Natural killer cell treated with Interleukin-12 subunit alpha and Interleukin-12 subunit beta and Interleukin-15 and Interleukin-18, amount 100 ng/mL, for 72 hours (primary cell): ENCODE measurements at places on chromosomes 13 and 19. TPM values are rescaled to one million over a fixed set of nuclear protein-coding genes. Genes with fewer than 3 reads are reported as not detected.

GRCh38 chr19:29247051-29247450 is 34.1 kb upstream of the UQCRFS1 start:
- no peak overlapping the region for H3K27ac ChIP-seq
- DNase-seq = no peak
- H3K36me3 ChIP-seq = no peaks in the 10 kb centered on the region

DNA sequence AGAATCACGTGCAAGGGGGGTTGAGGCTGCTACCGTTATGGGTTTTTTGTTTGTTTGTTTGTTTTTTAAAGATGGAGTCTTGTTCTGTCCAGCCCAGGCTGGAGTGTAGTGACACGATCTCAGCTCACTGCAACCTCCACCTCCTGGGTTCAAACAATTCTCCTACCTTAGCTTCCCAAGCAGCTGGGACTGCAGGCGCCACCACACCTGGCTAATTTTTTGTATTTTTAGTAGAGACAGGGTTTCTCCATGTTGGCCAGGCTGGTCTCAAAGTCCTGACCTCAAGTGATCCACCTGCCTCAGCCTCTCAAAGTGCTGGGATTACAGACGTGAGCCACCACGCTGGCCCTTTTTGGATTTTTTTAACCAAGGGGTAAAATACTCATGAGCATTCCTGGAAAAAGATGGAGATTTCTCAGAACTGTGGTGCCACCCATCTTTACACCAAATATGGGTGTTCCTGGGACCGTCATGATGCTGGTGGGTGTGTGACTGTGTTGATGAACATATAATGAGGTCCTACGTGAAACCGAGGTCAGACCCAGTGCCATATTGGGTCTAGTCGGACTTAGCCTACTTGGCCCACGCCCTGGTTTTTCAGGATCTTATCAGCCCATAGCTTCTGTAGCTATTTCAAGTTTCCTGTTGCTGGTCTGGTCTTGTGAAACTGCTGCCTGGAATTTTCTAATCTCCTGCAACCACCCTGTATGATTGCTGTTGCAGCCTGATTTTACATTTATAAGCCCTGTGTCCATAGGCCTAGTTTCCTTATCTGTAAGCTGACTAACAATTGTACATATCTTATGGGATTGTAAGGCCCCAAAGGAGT is 6.2 kb downstream of the PPP1R15A start:
- H3K4me1 ChIP-seq = peaks cover 36% of the 10 kb centered on the region
- peak overlapping the region; percentile 47 for H3K4me3 ChIP-seq
- no peaks in the 10 kb centered on the region for H3K27me3 ChIP-seq
- H3K36me3 ChIP-seq = peaks cover 28% of the 10 kb centered on the region

- peaks cover 28% of the 10 kb centered on the region for H3K27me3 ChIP-seq
- no peak for DNase-seq
- peak overlapping the region; percentile 34 for H3K4me3 ChIP-seq
- no peaks in the 10 kb centered on the region for H3K36me3 ChIP-seq
- H3K4me1 ChIP-seq = peaks cover 7% of the 10 kb centered on the region
These were observed 10.4 kb upstream of the ENOX1 start for GRCh38 chr13:43797159-43797558.

GRCh38 chr19:525857-526419 is 5.6 kb upstream of the CDC34 start:
- no peak for DNase-seq
- no peaks in the 10 kb centered on the region for H3K36me3 ChIP-seq
- no peak overlapping the region for H3K4me3 ChIP-seq
- no peaks in the 10 kb centered on the region for H3K4me1 ChIP-seq
- no peaks in the 10 kb centered on the region for H3K27me3 ChIP-seq

DNA sequence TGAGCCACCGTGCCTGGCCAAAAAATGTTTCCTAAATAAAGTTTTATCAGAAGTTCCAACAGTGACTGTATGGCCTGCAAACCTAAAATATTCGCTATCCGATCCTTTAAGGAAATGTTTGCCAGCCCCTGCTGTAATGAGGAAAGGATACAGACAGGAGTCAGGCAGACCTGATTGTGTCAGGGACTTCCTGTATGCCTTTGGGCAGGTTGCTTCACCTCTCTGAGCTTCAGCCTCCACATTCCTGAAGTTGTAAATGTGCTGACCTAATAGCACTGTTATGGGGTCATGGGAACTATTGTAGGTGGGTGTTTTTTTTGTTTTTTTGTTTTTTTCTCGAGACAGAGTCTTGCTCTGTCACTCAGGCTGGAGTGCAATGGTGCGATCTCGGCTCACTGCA is 6.2 kb downstream of the ABHD8 start:
- H3K27ac ChIP-seq = no peak overlapping the region
- DNase-seq = no peak
- H3K4me1 ChIP-seq = peaks cover 7% of the 10 kb centered on the region
- no peaks in the 10 kb centered on the region for H3K36me3 ChIP-seq

DNA sequence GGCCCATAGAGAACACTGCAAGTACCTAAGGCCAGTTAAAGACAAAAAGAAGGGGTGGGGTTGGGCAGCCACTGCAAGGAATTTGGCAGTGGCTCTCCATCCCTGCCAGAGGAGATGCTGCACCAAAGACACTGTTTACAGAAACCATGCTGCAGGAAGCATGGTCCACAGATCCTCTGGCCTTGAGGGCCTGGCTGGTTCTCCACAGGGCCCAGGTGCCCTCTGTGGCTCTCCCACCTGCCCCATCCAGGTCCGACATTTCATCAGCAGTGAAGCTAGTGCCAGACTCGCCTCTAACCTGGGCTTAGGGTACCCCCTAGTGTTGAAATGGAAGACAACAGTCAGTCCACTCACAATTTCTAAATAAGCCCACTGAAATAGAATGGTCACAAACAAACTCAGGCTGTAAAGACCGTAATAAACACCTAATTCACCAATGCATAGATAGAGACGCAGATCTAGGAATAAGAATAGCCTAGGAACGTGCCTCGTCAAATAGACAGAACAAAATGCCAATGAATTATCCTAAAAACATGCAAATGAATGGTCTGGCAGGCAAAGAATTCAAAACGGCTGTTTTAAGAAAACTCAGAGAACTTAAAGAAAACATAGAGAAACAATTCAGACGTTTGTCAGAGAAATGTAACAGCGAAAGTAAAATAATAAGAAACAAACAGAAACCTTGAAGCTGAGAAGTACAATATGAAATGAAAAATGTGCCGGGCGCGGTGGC is 23.3 kb downstream of the LYPD4 start:
- no peak overlapping the region for H3K4me3 ChIP-seq
- H3K27ac ChIP-seq = no peak overlapping the region
- H3K36me3 ChIP-seq = no peaks in the 10 kb centered on the region
- no peaks in the 10 kb centered on the region for H3K4me1 ChIP-seq
- peak; percentile 26 for DNase-seq

GRCh38 chr13:46146898-46147297 is 35.1 kb downstream of the LCP1 start:
- peaks cover 57% of the 10 kb centered on the region for H3K36me3 ChIP-seq
- no peak for DNase-seq
- peaks cover 29% of the 10 kb centered on the region for H3K4me1 ChIP-seq
- no peak overlapping the region for H3K4me3 ChIP-seq
- H3K27ac ChIP-seq = peak overlapping the region; percentile 5
- no peaks in the 10 kb centered on the region for H3K27me3 ChIP-seq

- H3K36me3 ChIP-seq = no peaks in the 10 kb centered on the region
- H3K4me3 ChIP-seq = no peak overlapping the region
- DNase-seq = no peak
- H3K27ac ChIP-seq = no peak overlapping the region
- H3K27me3 ChIP-seq = no peaks in the 10 kb centered on the region
These were observed 24.3 kb downstream of the PEPD start for GRCh38 chr19:33497131-33497777.

DNA sequence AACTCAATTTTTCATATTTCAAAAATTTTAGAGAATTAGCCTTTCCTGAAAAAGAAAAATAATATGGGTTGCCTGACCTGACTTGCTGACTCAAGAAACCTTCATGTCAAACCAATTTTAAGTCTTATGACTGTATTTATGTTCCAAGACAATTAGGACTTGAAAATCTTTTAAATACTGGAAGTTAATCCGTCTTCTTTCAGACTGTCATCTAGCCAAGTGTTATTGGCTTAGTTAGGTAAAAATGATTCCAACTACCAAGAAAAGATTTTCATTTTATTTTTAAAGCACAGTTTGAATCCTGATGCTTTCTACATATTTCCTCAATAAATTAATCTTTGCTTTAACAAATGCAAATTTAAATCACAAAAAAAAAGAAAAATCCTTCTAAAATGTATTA is 337.6 kb downstream of the SLITRK6 start:
- no peak overlapping the region for H3K27ac ChIP-seq
- no peaks in the 10 kb centered on the region for H3K4me1 ChIP-seq
- H3K4me3 ChIP-seq = no peak overlapping the region
- DNase-seq = no peak
- H3K27me3 ChIP-seq = no peaks in the 10 kb centered on the region

GRCh38 chr13:27536361-27537101 is 83.8 kb downstream of the LNX2 start:
- no peak overlapping the region for H3K4me3 ChIP-seq
- H3K4me1 ChIP-seq = peaks cover 10% of the 10 kb centered on the region
- no peaks in the 10 kb centered on the region for H3K27me3 ChIP-seq
- H3K36me3 ChIP-seq = no peaks in the 10 kb centered on the region
- H3K27ac ChIP-seq = no peak overlapping the region

- no peak overlapping the region for H3K27ac ChIP-seq
- no peak for DNase-seq
- H3K36me3 ChIP-seq = no peaks in the 10 kb centered on the region
- no peaks in the 10 kb centered on the region for H3K4me1 ChIP-seq
- H3K4me3 ChIP-seq = no peak overlapping the region
These were observed 15.7 kb upstream of the IGFL4 start for GRCh38 chr19:46056536-46056935.

GRCh38 chr13:73633817-73634460 is 500.3 kb downstream of the KLF12 start:
- H3K4me3 ChIP-seq = no peak overlapping the region
- DNase-seq = no peak
- H3K27me3 ChIP-seq = peaks cover 4% of the 10 kb centered on the region
- no peak overlapping the region for H3K27ac ChIP-seq

GRCh38 chr13:70249332-70250064 is 141.2 kb upstream of the KLHL1 start:
- no peak overlapping the region for H3K4me3 ChIP-seq
- H3K36me3 ChIP-seq = peaks cover 18% of the 10 kb centered on the region
- no peaks in the 10 kb centered on the region for H3K4me1 ChIP-seq
- H3K27me3 ChIP-seq = no peaks in the 10 kb centered on the region
- DNase-seq = no peak

DNA sequence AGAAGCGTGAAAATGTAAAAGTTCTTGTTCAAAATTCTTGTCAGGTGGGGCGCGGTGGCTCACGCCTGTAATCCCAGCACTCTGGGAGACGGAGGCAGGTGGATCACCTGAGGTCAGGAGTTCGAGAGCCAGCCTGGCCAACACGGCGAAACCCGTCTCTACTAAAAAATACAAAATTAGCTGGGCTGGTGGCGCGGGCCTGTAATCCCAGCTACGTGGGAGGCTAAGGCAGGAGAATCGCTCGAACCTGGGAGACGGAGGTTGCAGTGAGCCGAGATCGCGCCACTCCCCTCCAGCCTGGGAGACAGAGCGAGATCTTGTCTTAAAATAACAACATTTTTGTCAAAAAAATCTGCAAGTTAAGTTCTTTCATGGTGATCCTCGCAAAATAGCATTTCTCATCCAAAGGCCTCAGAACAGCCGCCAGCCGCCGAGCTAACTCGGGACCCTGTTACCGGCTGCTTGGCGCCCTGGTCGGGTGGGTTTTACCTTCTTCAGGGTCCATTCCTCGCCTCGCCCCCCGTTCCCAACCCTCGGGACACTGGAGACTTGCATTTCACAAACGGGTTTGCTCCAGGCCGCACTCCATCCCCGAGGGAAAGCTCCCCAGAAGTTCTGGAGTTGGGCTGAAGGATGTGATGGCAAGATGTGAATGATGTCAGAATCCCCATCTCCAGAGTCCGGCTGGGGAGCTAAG is 1.6 kb downstream of the LATS2 start:
- H3K4me1 ChIP-seq = peaks cover 18% of the 10 kb centered on the region
- peak overlapping the region; percentile 53 for H3K4me3 ChIP-seq
- no peaks in the 10 kb centered on the region for H3K27me3 ChIP-seq
- H3K27ac ChIP-seq = no peak overlapping the region

DNA sequence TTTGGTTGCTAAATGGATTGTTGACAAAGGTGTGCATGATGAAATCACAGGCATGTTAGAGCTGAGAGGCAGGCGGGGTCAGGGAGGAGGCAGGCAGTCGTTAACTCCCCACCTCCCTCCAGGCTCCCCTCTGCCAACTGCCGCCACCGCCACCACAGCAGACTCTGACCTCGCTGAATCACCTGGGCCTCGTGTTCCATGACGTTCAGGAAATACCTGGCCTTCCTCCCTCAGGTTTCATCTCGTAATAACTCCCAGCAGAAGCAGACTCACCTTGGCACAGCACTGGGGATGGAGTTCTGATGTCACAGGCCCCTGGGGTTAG is 198.5 kb downstream of the KATNAL1 start:
- no peak overlapping the region for H3K27ac ChIP-seq
- peaks cover 7% of the 10 kb centered on the region for H3K27me3 ChIP-seq
- DNase-seq = no peak
- peaks cover 8% of the 10 kb centered on the region for H3K4me1 ChIP-seq

GRCh38 chr19:18648973-18649315 is 12.1 kb downstream of the KLHL26 start:
- H3K27me3 ChIP-seq = no peaks in the 10 kb centered on the region
- H3K36me3 ChIP-seq = no peaks in the 10 kb centered on the region
- DNase-seq = no peak
- H3K27ac ChIP-seq = peak overlapping the region; percentile 31

GRCh38 chr13:111539252-111539651 is 218.8 kb downstream of the TEX29 start:
- H3K36me3 ChIP-seq = no peaks in the 10 kb centered on the region
- H3K27me3 ChIP-seq = peaks cover 19% of the 10 kb centered on the region
- DNase-seq = no peak

- no peaks in the 10 kb centered on the region for H3K27me3 ChIP-seq
- H3K4me3 ChIP-seq = no peak overlapping the region
- H3K4me1 ChIP-seq = peaks cover 5% of the 10 kb centered on the region
- DNase-seq = no peak
- H3K36me3 ChIP-seq = peaks cover 20% of the 10 kb centered on the region
These were observed 5.8 kb downstream of the PEG3 start for GRCh38 chr19:56834564-56835375.

GRCh38 chr13:30932481-30933353 is at the start of gene TEX26:
TEX26 (plus strand) TSS chr13:30932656; CDS start chr13:30932716, 60 bp downstream.
- H3K4me3 ChIP-seq = no peak within 1 kb of the TSS
- H3K36me3 ChIP-seq = no peaks in the 10 kb centered on the region
- DNase-seq = no peak
- no peaks in the 10 kb centered on the region for H3K4me1 ChIP-seq
- no peak within 1 kb of the TSS for H3K27ac ChIP-seq

GRCh38 chr13:110580800-110581199 is 19.3 kb upstream of the RAB20 start:
- peaks cover 17% of the 10 kb centered on the region for H3K27me3 ChIP-seq
- H3K4me3 ChIP-seq = no peak overlapping the region
- no peak overlapping the region for H3K27ac ChIP-seq

Gene ZNF837
- 0.71 TPM for total RNA-seq

Gene MAB21L1
- not detected for total RNA-seq

Gene CGB3
- total RNA-seq = not detected

Gene PSG1
- not detected for total RNA-seq

Gene LILRB5
- total RNA-seq = not detected

Gene NCAN
- not detected for total RNA-seq

Gene GGACT
- 7.7 TPM for total RNA-seq

Gene ANKRD24
- total RNA-seq = 0.74 TPM

Gene ZNF573
- 6.2 TPM for total RNA-seq

Gene CACNG8
- not detected for total RNA-seq

Gene ZNF772
- 3.4 TPM for total RNA-seq

Gene DOHH
- total RNA-seq = 16.1 TPM
